ENCODE measurements at places on chromosomes 5 and 9.
A peak's percentile ranks its signal among the peaks of the same experiment; 100 is the strongest.

- DNase-seq = peak; percentile 72
Observed at GRCh38 chr9:86500667-86501435, 146.6 kb upstream of the TUT7 start.

- DNase-seq = peak; percentile 44
Observed at GRCh38 chr5:149211566-149211965, 60.1 kb upstream of the AFAP1L1 start.

- DNase-seq = no peak
Observed at GRCh38 chr9:106052166-106052565, 357.8 kb downstream of the TMEM38B start.

GRCh38 chr5:10622810-10623209, 58.9 kb downstream of the ANKRD33B start:
- no peak for DNase-seq

- no peak for DNase-seq
Observed at GRCh38 chr9:36147441-36148175, 11.1 kb downstream of the GLIPR2 start.

- no peak for DNase-seq
Observed at GRCh38 chr5:95241-95980, 3.4 kb downstream of the PLEKHG4B start.

DNA sequence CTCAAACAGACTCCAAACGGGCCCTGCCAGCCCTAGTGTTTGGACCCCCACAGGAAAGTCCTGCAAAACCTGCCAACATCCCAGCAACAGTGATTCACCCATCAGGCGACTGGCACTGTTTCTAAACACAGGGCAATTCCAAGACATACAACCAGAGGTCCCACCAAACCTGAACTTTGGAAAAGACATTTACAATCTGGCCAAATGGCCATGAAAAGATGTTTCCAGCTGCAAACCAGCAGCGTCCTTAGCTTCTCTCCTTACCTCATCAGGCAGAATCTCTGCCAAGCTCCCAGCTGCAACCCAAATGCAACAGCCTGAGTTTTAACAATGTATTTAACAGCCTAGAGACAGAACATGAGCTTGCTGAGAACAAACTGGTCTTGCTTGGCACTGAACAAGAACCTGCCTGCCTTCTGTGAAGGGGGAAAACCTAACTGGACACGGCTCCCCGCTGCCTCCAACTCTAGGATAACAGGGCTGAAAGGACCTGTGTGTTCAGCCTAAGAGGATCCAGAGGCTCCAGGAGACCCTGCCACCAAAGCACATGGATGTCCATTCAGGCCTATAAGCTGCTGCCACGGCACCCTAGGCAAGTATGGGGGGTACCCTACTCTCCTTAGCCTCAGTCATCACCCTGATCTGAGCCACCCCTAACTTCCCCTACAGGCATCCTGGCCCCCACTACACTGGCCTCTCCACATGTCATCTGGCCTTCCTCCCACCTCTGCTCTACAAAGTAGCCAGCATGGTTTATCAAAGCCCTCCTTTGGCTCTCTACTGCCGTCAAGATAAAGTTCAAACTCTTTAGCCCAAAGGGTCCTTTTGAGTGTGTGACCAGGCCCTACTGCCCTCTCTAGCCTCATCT, 5.6 kb downstream of the P4HA2 start:
- no peak for DNase-seq

- no peak for DNase-seq
Observed at GRCh38 chr5:59709346-59709821, 184.1 kb downstream of the PDE4D start.

GRCh38 chr5:115267617-115268016, 4.9 kb upstream of the PGGT1B start:
- no peak for DNase-seq

GRCh38 chr5:81006947-81007636, 46.9 kb downstream of the RASGRF2 start:
- DNase-seq = no peak

Data from AG04449 (cell line).